ENCODE measurements at places on chromosomes 3 and 15. TPM values are rescaled to one million over a fixed set of nuclear protein-coding genes. Genes with fewer than 3 reads are reported as not detected.

CHRD gene
- total RNA-seq: not detected

NLGN1 gene
- 0.92 TPM for total RNA-seq

DNA sequence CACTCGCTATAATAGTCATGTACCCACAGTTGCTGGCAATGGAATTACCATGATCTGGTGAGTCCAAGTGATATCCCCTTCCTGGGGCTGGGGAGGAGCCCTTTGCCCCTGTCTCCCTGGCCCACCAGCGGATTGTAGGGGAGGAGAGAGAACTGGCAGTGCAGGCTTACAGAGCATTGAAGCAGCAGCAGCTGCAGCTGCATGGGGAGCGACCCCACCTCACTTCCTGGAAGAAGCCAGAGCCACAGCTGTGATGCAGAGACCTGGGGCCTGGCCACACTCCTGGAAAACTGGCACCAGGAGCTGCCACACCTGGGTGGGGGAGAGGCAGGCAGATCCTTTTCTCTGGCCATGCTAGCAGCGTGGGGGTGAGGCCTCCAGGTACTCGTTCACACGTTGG lies 300.1 kb upstream of the PROK2 start:
- DNase-seq: no peak

DNA sequence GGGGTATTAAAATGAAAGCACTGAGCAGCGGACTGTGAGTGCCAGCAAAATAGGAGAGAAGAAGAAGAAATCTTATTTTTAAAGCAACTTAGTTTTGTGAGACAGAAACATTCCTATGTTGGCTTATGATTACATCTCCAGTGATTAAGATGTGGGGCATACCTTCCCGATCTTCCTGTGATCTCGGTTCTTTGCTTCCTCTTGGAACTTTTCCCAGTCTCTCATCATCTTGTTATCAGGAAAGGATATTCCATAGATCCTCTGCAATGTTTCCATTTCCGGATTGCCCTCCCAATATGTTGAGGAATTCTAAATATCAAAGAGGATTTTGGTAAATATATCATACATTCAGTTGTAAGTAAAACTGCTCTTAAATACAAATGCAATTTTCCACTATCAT lies 22.2 kb downstream of the TARS3 start:
- DNase-seq: no peak

GRCh38 chr3:172859041-172859440 lies 108.5 kb downstream of the ECT2 start:
- no peak for DNase-seq
